ENCODE measurements at places on chromosomes 3 and 15. TPM values are rescaled to one million over a fixed set of nuclear protein-coding genes. Genes with fewer than 3 reads are reported as not detected.

- no peaks in the 10 kb centered on the region for H3K4me1 ChIP-seq
- H3K36me3 ChIP-seq = peaks cover 5% of the 10 kb centered on the region
- no peak for DNase-seq
- H3K27me3 ChIP-seq = no peaks in the 10 kb centered on the region
Observed at GRCh38 chr3:156675830-156676767, 1.7 kb downstream of the TIPARP start.

DNA sequence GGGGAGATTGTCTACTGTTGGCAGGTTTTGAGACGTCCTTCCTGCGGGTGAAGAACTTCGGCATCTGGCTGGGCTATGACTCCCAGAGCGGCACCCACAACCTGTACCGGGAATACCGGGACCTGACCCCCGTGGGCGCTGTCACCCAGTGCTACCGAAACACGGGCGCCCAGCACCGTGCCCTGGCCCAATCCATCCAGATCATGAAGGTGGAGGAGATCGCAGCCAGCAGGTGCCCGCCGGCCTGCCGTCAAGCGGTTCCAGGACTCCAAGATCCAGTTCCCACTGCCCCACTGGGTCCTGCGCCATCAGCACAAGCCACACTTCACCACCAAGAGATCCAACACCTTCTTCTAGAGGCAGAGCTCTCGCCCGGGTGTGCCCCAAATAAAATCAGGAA lies 194.9 kb upstream of the EPHA6 start:
- no peaks in the 10 kb centered on the region for H3K36me3 ChIP-seq
- no peak overlapping the region for H3K27ac ChIP-seq
- H3K27me3 ChIP-seq = no peaks in the 10 kb centered on the region
- H3K4me1 ChIP-seq = no peaks in the 10 kb centered on the region

DNA sequence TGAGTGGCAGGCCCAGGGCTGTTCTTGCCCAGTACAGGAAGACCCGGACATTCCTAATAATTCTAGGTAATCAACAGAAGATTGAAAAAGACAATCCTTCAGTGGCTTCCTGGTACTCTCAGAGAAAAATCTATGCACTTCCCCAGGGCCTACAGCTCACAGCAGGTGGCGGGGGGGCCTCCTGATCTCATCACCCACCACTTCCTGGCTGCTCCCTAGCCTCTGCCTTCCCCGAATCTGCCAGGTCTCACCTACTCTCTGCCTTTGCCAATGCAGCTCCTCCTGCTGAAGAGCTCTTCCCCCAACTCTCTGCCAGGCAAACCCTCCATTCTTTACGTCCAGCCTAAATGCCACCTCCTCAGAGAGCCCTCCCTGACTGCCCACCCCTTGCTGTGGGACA lies 37.5 kb downstream of the EHD4 start:
- no peaks in the 10 kb centered on the region for H3K27me3 ChIP-seq
- DNase-seq = no peak
- H3K4me1 ChIP-seq = peaks cover 4% of the 10 kb centered on the region
- no peak overlapping the region for H3K4me3 ChIP-seq

GRCh38 chr3:103729547-103729946 lies 1294.7 kb downstream of the ZPLD1 start:
- H3K27me3 ChIP-seq = no peaks in the 10 kb centered on the region
- H3K27ac ChIP-seq = no peak overlapping the region
- no peak overlapping the region for H3K4me3 ChIP-seq
- no peaks in the 10 kb centered on the region for H3K4me1 ChIP-seq
- H3K36me3 ChIP-seq = no peaks in the 10 kb centered on the region

DNA sequence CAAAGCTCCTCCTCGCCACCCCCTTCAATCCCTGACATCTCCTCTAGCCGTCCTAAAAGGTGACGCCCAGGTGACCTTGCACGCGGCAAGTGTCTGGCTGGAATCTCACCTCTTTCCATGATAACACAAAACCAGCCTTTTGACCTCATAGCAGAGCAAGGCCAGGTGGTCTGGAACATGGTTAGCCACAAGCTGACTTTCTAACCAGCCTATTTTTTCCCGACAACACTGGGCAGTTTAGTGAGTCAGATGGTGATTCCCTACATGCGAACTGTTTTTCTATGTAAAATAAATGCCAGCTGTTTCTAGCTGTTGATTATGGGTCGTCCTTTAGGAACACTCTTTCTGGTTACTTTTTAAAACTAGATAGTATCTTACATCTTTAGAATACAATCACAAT lies 243.0 kb downstream of the CD47 start:
- H3K4me3 ChIP-seq = no peak overlapping the region
- no peak overlapping the region for H3K27ac ChIP-seq
- H3K36me3 ChIP-seq = no peaks in the 10 kb centered on the region

DNA sequence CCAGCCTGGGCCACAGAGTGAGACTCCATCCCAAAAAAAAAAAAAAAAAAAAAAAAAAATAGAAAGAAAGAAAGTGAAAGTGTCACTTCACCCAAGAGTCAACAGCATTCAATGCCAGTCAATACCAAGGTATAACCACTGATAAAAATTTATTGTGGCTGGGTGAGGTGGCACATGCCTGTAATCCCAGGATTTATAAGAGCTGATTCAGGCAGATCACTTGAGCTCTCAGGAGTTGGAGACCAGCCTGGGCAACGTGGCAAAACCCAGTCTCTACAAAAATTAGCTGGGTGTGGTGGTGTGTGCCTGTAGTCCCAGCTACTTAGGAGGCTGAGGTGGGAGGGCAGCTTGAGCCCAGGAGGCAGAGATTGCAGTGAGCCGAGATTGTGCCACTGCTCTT lies 46.5 kb upstream of the PIK3CB start:
- H3K4me1 ChIP-seq = no peaks in the 10 kb centered on the region
- no peaks in the 10 kb centered on the region for H3K27me3 ChIP-seq
- H3K36me3 ChIP-seq = no peaks in the 10 kb centered on the region
- H3K4me3 ChIP-seq = no peak overlapping the region

GRCh38 chr3:39273119-39273518 lies 6.7 kb downstream of the CX3CR1 start:
- no peak overlapping the region for H3K4me3 ChIP-seq
- no peak overlapping the region for H3K27ac ChIP-seq
- no peaks in the 10 kb centered on the region for H3K27me3 ChIP-seq
- H3K36me3 ChIP-seq = no peaks in the 10 kb centered on the region
- no peak for DNase-seq

- H3K4me3 ChIP-seq = no peak overlapping the region
- no peak for DNase-seq
- no peaks in the 10 kb centered on the region for H3K27me3 ChIP-seq
- H3K4me1 ChIP-seq = no peaks in the 10 kb centered on the region
- no peaks in the 10 kb centered on the region for H3K36me3 ChIP-seq
Observed at GRCh38 chr3:156148345-156148945, 28.1 kb downstream of the KCNAB1 start.

GRCh38 chr3:64806668-64807605 lies 119.1 kb upstream of the ADAMTS9 start:
- H3K4me3 ChIP-seq = no peak overlapping the region
- H3K36me3 ChIP-seq = no peaks in the 10 kb centered on the region
- H3K27me3 ChIP-seq = no peaks in the 10 kb centered on the region
- H3K27ac ChIP-seq = no peak overlapping the region
- H3K4me1 ChIP-seq = no peaks in the 10 kb centered on the region

GRCh38 chr3:128123156-128123537 lies 465 bp downstream of the RUVBL1 start:
- peaks cover 9% of the 10 kb centered on the region for H3K36me3 ChIP-seq
- H3K27ac ChIP-seq = peak overlapping the region; percentile 95
- H3K4me1 ChIP-seq = no peaks in the 10 kb centered on the region
- peak overlapping the region; percentile 94 for H3K4me3 ChIP-seq
- peaks cover 4% of the 10 kb centered on the region for H3K27me3 ChIP-seq

DNA sequence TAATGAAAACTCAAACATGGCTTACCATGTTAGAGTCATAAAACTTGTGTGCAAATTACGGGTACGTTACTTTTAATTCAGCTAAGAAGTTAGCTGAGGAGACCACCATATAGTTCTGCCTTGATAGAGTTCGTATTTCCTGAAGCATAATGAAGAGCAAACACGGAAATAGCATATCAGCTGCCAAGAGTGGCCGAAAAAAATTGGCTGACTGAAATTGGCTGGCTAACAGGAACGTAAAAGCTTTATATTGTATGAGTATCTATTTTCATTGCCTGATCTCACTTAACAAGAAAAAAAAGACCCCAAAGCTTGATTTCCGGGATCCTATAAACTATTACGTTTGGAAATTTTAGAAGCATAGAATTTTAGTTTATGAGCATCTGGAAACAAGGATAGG lies 1222.9 kb downstream of the ZPLD1 start:
- no peaks in the 10 kb centered on the region for H3K27me3 ChIP-seq
- H3K36me3 ChIP-seq = no peaks in the 10 kb centered on the region
- H3K27ac ChIP-seq = no peak overlapping the region

DNA sequence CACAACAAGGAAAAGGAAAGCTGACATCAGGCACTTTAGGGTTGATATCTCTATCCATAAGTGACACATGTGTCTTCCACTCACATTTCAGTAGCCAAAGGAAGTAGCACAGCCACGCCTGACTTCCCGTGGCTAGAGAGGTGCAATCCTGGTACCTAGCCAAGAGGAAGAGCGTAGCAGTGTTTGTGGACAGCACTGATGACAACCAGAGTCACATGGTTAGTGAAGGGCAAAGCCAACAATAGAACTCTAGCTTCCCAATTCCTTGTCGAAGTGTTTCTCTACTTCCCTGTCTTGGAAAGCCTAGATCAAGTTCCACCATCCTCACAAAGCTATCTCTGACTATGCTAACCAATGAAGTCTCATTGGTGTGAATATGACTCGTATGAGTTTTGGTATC lies 189.2 kb downstream of the RSL24D1 start:
- no peaks in the 10 kb centered on the region for H3K36me3 ChIP-seq
- H3K4me3 ChIP-seq = no peak overlapping the region
- H3K4me1 ChIP-seq = no peaks in the 10 kb centered on the region

DNA sequence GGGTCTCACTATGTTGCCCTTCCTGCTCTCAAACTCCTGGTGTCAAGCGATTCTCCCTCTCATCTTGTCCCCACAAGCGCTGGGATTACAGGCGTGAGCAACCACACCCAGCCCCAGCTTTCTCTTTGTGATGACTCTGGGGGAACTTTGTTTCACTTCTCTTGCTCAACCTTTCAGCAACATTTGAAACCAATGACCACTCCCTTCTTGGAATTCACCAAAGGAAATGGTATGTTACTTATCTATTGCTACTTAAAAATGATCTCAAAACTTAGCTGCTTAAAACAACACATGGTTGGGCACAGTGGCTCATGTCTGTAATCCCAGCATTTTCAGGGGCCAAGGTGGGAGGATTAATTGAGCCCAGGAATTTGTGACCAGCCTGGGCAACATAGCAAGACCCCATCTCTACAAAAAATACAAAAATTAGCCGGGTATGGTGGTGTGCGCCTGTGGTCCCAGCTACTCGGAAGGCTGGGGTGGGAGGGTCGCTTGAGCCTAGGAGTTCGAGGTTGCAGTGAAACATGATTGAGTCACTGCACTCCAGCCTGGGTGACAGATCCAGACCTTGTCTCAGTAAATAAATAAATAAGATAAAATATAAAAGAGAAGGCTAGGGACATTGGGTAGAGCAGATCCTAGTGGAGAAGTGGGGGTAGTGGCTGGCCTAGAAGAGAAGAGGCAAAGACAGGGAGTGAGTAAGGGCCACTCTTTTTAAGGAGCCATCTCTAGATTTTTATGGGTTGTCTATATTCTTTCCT lies 10.3 kb upstream of the COPG1 start:
- H3K4me3 ChIP-seq = no peak overlapping the region
- no peaks in the 10 kb centered on the region for H3K27me3 ChIP-seq
- no peak for DNase-seq
- H3K27ac ChIP-seq = no peak overlapping the region
- H3K36me3 ChIP-seq = no peaks in the 10 kb centered on the region

- no peaks in the 10 kb centered on the region for H3K36me3 ChIP-seq
- H3K4me3 ChIP-seq = no peak overlapping the region
- no peak overlapping the region for H3K27ac ChIP-seq
- H3K27me3 ChIP-seq = no peaks in the 10 kb centered on the region
- no peak for DNase-seq
Observed at GRCh38 chr3:123658118-123658851, 73.4 kb upstream of the HACD2 start.

DNA sequence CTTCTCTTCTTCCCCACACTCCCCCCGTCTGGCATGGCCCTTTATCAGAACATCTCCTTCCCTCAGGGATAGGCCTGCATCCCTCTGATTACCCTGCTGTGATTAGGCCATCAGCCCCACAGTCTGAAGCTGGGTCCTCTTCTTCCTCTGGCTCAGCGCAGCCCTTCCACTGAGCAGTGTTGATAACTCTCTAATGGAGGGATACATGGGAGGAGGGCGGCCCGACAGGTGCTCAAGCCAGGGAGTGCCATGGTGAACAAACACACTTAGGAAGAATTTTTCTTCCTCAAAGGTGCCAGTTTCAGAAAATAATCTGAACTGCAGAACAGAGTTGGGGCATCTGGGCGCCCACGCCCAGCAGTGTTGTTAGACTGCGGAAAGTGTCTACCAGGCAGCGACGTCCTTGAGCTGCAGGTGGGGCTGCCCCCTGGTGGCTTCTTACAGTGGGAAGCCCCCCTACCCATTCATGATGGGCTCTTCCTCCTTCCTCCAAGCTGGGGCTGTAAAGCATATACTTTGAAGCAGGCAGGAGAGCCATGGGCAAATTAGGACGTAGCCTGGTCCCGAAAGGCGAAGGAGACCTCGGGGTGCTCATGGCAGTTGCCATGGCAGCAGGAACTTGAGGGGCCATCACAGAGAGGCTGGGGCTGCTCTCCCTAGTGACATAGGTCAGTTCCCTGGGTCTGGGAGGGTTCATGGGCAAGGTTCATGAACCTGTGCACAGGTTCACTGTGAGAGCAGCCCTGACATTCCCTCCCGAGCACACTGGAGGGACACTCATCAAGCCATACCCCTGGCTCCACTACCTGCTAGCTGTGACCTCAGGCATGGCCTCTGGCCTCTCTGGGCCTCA lies 33.2 kb upstream of the NR2C2 start:
- H3K4me3 ChIP-seq = no peak overlapping the region
- H3K4me1 ChIP-seq = no peaks in the 10 kb centered on the region
- DNase-seq = no peak
- H3K36me3 ChIP-seq = no peaks in the 10 kb centered on the region
- no peaks in the 10 kb centered on the region for H3K27me3 ChIP-seq
- no peak overlapping the region for H3K27ac ChIP-seq

DNA sequence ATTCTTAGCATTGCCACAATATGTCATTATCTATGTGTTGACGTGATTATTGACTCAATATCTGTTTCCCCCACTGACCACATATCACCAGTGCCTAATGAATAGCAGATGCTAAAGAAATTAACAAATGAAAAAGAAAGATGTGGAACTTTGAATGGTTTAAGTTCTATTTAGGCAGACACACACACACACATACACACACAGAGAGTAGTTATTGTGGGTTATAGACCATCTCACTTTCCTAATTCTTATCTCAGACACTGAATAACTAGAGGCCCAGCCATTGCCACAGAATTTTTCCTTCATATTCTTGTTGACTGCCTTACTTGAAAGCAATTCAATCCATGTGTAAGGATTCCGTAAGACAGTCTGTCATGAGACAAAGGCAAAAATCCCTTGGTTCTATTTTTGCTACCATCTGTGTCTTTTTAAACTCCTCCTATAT lies 61.9 kb upstream of the PHLDB2 start:
- H3K36me3 ChIP-seq = no peaks in the 10 kb centered on the region
- no peak for DNase-seq
- H3K27ac ChIP-seq = no peak overlapping the region
- H3K4me3 ChIP-seq = no peak overlapping the region
- no peaks in the 10 kb centered on the region for H3K27me3 ChIP-seq

- no peak for DNase-seq
- H3K36me3 ChIP-seq = peaks cover 14% of the 10 kb centered on the region
- peak overlapping the region; percentile 47 for H3K4me3 ChIP-seq
- no peaks in the 10 kb centered on the region for H3K27me3 ChIP-seq
- H3K4me1 ChIP-seq = no peaks in the 10 kb centered on the region
Observed at GRCh38 chr3:194632809-194633348, 340 bp downstream of the TMEM44 start.

The C3orf49 gene
- not detected for total RNA-seq

The STARD9 gene
- 6.0 TPM for total RNA-seq

The AADAC gene
- not detected for total RNA-seq

The HTR3D gene
- total RNA-seq = not detected

Measured in H1 (cell line).